ENCODE measurements at places on chromosomes 2 and 18.

DNA sequence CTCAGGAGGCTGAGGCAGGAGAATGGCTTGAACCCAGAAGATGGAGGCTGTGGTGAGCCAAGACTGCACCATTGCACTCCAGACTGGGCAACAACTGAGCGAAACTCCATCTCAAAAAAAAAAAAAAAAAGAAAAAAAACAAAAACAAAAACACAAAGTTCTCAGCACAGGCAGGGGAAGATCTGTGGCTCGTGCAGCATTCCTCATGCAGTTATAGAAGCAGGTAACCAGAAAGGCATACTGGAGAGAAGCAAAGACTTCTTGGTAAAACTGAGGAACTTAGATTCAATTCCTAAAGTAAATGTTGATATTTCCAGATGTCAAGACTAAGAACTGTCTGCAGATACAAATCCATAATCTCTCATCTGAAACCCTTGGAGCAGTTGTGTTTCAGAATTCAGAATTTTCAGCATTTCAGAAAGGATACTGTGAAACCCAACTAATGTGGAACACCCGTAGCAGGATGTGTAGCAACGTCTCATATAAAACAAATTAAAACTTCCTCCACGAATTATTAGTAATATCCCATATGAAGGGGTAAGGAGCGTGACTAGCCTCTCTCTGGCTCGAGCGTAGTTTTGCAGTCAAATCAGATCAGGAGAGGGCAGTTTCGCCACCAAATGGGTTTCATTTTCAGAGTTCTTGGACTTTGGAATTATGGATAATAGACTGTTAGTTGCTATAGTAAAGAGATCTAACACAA, 13.2 kb upstream of the SLC25A52 start:
- DNase-seq: no peak

GRCh38 chr2:164898475-164898874, 56.9 kb downstream of the SLC38A11 start:
- peak; percentile 78 for DNase-seq

DNA sequence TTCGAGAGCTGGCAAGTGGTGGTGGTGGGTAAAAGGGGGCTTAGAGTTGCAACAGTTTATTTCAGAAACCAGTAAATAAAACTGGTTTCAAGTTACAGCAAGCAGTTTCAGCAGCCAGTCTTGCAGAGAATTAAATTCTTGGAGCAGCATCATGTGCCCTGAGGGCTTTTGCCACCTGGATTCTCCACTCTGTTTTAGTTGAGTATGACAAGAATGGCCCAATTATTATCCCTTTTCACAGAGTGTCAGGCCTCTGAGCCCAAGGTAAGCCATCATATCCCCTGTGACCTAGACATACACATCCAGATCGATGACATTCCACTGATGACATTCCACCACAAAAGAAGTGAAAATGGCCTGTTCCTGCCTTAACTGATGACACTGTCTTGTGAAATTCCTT, 72.8 kb upstream of the FANCL start:
- no peak for DNase-seq

- DNase-seq: no peak
Observed at GRCh38 chr2:72012886-72013574, 134.6 kb downstream of the CYP26B1 start.

GRCh38 chr2:38115216-38116032, 39.5 kb upstream of the CYP1B1 start:
- peak; percentile 43 for DNase-seq

DNA sequence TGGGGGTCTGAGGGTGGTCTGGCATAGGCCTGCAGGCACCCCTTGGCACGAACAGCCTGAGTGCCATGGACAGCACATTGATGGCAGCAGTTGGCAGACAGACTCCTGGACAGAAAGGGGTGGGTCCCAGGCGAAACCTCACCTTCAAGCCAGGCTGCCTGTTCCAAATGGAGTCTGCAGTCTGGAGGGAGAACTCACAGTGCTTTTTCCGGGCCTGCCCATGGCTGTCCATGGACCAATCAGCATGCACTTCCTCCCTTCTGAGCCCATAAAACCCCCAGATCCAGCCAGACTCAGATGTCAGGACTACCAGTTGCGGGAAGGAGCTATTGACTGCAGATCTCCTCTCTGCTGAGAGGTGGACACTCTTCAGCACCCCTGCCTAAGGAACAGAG, 694.6 kb upstream of the ACVR2A start:
- DNase-seq: no peak

- no peak for DNase-seq
Observed at GRCh38 chr2:213733893-213734292, 449.6 kb downstream of the SPAG16 start.

- no peak for DNase-seq
Observed at GRCh38 chr18:3086871-3087270, 73.9 kb upstream of the LPIN2 start.

DNA sequence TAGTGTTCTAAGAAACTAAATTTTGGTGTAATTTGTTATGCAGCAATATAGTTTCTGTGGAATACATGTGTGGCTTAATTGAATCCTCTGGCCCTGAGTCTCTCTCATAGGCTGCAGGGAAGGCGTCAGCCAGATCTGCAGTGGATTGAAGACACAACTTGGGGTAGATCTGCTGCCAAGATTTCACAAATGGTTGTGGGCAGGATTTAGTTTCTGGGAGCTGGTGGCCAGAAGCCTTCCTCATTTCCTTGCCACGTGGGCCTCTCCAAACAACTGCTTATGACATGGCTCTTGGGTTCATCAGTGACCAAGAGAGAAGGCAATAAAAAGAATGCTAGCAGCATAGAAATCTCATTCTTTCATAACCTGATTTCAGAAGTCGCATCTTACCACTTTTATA, 28.2 kb downstream of the CCDC102B start:
- DNase-seq: no peak

DNA sequence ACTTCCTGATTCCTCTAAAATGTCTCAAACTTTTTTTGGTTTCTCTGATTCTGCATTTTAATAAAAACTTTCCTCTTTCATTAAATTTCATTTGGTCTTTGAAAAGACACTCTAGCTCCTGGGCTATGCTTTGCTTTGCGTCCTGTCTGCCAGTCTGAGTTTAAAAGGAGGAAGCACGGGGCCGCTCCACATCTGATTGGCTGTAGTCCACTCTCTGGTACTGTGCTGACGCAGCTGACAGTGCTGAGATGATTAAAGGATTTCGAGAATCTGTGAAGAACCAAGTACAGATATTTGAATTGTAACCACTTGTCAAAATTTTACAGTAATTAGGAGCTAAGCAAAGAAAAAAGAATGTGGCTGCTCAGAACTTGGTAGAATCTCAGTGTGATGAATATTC, 199.6 kb upstream of the HNMT start:
- DNase-seq: no peak

DNA sequence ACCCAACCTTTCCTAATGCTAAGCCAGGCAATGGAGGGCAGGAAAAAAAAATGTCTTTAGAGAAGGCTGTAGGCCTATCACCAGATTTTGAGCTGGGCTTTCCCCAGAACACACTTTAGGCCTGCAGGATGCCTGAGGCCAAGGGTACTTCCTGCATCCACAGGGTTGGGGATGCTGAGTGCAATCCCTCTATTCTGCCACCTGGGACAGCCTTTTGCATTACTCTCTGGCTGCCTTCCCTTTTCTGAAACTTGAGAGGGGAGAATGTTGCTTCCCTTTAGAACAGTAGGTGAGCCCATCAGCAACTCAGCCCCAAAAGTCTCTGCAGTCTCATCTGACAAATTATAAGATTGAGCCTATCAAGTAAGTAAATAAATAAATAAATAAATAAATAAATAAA, 195.2 kb downstream of the SLC8A1 start:
- DNase-seq: no peak

DNA sequence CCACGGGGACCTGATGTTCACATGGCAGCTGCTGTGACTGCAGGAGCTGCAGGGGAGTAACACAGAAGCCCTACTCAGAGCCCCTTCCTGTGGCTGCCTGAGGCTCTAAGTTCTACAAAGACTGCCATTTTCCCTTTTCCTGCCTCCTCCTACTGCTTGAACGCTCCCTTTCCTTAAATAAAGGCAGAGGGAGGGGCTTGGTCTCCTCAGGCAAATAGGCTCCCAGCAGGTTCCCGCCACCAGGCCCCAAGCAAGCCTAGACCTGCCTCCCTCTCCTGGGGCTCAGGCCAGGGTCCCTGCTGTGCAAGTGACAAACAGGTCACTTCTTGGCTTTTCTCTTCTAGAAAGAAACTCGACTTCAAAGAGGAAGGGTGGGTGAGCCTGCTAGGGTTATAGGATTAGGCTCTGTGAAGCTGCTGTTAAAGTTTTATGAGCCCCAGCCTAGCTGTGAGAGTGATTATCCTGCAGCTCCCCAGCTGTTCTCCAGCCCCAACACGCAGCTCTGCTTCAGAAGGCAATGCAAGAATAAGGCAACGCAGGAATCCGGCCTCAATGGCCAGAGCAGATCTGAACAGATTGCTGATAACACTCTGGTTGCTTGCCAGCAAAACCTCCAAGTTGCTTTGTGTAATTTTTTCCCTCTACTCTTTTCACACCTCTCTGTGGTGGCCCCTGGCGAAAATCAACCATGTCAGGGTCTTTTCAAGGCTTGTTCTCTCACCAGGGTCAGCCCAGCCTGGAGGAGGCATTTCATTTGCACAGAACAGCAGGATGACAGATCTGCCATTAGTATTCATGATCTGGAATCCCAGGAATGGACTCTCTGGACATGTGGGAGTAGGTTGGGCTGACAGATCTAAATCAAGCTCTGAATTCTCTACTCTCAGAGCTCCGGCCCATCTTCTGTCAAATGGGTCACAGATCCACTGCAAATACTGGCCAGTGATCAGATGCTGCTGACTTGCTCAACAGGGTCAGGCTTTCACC, 71.3 kb downstream of the MRO start:
- DNase-seq: no peak

- DNase-seq: peak; percentile 70
Observed at GRCh38 chr18:39796393-39796792, 2158.6 kb upstream of the PIK3C3 start.

DNA sequence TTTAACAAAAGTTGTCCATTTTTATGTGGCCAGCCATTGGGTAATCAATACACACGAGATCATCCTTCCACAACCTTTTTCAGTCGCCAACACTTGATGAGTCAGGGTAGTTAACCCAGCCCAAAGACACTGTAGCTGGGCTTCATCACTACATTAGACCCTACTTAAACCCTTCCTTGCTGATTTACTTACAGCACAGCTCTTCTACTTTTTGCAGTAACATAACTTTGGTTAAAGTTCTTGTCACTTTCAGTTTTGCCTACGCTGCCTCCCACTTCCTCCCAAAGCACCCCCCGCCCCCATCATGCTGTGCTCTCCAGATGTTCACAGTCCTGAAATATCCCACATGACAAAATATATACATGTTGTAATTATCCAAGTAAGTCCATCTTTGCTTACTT, 103.6 kb downstream of the CDK15 start:
- no peak for DNase-seq

DNA sequence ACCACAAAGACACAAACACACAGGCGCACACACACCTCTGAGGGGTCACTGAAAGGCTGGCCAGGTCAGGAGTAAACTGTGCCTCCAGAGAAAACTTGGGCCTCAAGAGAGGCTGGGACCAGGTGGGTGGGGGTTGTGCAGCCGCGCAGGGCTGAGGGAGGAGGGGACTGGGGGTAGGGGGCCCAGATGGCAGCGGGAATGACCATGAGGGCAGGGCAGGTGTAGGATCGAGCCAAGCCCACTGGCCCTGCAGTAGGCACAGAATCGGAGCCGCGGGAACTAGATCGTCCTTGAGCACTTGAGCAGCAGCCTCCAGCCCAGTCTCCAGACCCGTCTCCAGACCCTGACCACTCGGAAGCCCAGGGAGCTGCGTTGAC, 36.8 kb downstream of the ANKMY1 start:
- no peak for DNase-seq

- DNase-seq: peak; percentile 46
Observed at GRCh38 chr2:131682122-131682944, 154.6 kb downstream of the CCDC74A start.

DNA sequence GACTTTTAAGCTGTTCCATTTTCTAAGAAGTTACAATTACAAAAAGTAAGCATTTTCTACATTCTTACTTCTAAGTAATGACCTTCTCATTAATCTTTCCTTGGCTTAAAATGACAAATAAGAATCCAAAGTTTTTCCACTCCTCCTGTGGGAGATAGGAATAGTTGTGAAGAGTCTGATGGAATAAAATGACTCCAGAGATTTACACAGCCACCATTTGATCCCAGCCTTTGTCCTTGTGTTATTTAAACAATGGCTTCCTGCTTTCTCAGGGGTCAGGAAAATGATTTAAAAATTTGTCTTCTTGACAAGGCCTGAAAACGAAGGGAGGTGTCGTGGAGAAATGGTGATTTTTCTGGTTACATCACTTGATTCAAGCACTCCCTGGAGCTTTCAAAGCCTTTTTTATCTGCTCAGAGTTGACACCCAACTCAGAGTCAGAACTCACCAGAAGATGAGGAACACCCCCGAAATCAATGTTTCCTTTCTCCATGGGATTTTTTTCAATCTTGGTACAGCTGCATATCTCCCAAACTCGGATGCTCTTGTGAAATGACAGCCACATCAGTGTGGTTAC, 106.5 kb downstream of the GALNT3 start:
- DNase-seq: no peak

DNA sequence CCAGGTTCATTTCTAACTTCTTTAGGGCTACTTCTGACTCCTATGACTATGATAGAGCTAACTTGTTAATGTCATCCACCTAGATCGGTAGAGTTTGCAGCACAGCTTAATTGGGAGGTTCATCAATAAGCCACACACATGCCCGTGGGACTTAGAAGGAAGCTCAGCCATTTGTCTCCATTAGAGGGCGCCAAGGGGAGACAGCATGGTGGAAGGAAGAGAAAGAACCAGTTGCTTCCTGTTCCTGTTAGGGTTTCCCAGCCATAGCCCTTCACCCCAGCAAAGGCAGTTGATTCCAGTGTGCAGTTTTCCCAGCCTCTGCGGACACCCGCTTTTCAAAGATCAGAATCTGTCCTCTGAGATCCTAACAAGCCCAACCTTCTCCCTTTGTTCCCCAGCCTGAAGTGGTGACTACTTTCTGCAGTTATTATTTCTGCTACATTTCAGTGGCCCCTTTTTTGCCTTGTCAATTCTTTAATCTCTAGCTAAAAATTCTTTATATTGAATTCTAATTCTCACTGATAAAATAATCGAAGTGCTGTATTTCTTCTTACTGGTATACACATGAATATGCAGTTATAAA, 30.3 kb downstream of the MAIP1 start:
- DNase-seq: peak; percentile 82

- DNase-seq: no peak
Observed at GRCh38 chr2:140835079-140835478, 1295.7 kb downstream of the LRP1B start.

All from erythroblast (primary cell).